ENCODE measurements at places on chromosomes 3 and 15.

DNA sequence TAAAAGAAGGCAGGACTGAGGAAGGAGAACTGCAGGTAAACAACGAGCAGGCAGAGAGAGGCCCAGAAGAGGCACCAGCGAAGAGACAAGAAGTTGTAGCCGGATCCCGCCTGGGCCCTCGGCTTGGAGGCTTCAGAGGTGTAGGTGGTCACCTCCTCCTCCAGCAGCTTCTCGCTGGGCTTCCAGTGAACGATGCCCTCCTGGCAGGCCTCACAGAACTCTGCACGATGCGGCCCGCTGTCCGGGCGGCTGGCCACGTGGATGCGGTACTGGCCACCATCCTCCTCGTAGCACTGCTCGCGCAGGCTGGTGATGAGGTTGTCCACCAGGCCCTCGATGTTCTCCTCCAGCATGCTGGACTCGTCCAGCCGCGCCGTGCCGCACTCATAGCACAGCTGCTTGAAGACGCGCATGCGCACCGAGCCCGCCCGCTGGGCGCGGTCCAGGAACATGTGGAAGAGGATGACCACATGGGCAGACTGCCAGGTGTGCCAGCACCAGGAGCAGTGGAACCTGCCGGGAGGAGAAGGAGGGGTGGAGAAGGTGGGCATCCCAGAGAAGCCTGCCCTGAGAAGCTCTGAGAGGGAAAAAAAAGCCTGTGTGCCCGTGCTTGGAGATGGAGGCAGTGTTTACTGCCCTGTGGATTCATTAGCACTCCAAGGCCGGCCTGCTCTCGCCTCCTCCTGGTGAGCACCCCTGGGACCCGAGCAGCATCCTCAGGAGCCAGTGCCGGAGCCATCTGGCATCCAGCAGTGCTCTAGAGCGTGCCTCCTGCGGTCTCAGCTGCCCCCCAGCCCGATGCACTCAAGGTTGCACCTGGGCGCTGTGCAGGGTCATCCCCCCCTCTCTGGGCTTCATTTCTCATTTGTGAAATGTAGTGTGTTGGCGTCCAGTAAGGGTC lies 3.6 kb downstream of the RTP2 start:
- DNase-seq, result no peak

GRCh38 chr3:14283092-14283812 lies 104.6 kb downstream of the LSM3 start:
- no peak for DNase-seq

DNA sequence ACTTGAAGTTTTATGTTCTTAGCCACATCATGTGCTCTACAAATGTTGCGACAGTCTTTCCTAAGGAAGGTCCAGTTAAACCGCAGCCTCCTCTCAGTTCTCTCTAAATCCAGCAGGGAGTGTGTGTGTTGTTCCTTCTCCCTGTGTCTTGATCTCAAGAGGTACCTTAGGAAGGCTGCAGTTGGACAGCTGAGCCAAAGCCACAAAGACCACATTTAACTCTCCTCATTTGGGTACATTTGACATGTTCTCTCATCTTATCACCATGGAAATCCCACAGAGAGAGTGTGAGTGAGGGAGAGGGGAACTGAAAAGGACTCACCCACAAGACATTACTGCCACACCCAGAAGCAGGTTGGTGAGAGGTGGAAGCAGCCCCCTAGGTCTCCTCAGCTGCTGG lies 79.5 kb downstream of the CD200R1L start:
- DNase-seq, result no peak

DNA sequence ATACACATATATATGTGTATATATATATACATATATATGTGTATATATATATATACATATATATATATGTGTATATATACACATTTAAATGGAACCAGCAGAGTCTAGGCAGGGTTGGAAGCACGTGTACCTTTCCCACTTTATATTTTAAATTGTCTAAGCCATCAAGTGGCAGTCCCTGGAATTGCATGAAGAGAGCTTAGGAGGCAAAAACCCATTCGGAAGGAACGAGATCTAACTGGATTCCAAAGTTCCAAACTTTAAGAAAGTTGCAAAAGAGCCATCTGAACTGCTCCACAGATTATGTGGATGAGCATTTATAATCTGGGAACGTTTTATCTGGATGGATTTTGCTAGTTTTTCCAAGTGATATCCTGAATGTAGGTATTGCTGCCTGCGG lies 186.5 kb downstream of the FOXP1 start:
- no peak for DNase-seq

- no peak for DNase-seq
Measured at GRCh38 chr3:123694366-123695087, 109.7 kb upstream of the HACD2 start.

DNA sequence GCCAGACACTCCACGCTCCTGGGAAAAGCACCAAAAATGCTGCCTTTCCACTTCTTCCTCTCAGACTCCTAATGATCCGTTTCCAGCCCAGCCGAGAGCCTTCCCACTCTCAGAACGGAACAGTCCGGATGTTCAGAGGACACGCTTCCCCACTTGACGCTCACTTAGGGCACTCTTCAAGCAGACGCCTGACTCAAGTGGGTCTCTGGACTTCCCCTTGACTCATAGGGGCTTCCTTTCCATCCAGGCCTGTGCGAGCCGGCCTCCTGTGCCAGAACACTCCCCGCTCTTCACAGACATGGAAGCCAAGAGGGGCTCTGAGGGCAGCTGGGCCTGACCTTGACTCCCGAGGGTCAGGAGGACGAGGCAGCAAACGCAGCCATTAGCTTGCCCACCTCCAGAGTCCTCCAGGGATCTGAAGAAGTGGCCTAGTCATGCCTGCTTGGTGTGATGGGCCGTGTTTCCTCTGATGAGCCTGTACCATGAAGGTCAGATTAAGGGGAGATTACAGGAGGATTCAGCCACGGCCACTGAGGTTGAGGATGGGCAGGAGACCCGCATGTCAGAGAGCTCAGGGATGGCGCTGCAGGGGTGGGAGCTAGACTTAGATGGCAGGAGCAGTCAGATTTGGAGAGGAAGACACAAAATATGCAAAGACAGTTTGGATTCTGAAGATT lies 114.7 kb upstream of the TLE3 start:
- DNase-seq, result no peak

DNA sequence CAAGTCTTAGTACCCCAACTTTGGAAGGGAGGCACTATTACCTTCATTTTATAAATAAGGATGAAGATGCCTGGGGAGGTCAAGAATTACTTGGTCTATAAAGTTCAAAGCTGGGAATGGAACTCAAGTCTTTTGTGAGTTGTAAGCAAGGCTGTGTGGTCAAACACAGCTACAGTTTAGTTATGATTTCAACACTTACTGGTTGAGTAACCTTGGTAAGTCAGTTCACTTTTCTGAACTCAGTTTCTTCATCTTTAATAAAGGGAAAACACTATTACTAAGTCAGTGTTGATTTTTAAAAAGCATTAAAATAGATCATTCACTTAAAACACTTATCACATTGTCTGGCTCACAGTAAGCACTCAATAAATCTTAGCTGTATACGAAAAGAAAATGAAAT lies 200.4 kb upstream of the ADAMTS9 start:
- DNase-seq, result no peak

DNA sequence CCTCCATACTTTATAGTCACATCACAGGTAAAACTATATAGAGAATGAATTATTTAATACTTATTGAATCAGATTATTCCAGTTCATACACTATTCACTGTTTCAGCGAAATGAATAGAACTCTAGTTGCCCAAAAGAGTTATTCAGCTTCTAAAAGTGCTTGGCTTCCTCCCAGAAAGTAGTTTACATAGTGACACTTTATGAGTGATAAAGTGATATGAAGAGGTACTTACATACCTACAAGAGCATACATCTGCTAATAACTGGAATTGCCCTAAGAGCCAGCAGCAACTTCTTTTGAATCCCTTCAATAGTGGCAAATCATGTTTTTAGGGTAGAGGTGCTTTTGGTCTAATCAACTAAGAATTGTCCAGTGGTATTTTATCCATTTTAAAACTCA lies 635.1 kb upstream of the AGTR1 start:
- DNase-seq, result no peak

DNA sequence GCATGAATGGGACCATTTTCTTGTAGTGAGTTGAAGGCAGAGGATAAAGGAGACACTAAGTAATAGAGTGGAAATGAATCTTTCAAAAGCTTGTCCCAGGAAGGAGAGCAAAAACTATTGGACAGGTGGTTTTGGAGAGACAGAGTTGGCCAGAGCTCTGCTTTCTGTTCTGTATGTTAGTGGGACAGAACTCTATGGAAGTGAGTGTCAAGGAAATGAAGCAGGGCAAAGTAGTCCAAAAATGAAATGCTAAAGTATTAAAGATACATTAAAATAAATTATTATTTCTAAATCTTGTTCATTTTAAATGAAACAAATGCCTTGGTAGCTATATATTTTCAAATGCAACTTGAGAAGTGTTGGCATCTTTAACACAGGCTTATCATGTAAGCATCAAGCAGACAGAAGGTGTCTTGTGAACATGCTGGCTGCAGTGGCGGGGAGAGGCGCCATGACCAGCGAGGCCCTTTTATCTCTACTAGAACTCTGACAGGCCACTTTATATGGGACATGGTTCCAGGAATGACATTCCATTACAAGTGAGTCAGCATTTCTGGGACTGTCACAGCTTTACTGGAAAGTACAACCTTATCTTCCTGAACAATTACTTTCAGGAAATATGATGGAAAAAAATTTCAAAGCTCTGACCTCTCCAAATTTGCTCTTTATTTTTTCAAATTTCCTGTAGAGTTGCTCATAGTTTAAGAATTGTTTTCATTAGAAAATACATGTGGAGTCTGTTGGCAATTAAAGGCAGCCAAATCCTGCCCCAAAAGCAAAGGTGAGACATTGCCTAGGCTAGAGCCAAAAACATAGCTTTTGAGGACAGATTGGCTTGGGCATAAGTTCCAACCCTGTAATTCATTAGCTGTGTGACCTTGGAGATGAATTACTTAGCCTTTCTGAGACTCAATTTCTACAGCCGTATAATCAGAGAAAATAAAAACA lies 106.5 kb downstream of the ECT2 start:
- no peak for DNase-seq

Measured in NCI-H1092 (cell line).